ENCODE measurements at places on chromosomes 7 and 10.

- no peak for DNase-seq
Observed at GRCh38 chr7:132882714-132883428, 199.0 kb downstream of the CHCHD3 start.

DNA sequence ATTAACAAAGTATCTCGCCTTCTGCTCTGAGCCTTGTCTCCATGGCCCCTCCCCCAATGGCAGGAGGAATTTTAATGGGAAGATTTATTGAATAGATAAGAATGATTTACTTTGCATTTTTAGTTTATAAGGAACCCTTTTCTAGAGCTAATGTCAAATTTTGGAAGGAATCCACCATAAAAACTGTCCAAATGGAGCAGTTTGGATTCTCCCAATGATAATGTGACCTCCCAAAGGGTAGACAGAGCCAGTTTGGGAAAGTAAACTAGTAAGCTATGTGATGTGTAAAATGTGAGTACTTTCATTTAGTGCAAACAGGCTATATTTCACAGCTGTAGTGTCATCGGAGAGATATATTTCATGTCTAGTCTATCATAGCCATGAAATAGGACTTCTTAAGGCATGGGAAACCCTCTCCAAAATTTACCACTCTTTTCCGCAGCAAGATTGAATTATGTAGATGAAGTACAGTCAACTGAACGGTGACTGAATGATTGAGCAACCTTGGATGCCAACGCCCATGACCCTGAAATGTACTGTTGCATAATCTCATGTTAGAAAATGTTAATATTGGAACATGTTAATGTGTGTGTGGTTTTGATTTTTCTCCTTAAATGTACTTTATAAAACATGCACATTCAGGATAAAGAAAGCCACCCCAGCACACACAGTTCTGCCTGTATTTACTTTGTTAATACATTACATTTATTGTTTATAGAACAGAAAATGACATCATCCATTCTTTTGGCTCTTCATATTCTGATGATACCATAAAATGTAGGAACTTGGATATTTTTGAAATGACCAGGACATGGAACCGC lies 140.6 kb downstream of the NRP1 start:
- DNase-seq = no peak

- no peak for DNase-seq
Observed at GRCh38 chr10:3201796-3202195, 29.2 kb upstream of the PITRM1 start.

DNA sequence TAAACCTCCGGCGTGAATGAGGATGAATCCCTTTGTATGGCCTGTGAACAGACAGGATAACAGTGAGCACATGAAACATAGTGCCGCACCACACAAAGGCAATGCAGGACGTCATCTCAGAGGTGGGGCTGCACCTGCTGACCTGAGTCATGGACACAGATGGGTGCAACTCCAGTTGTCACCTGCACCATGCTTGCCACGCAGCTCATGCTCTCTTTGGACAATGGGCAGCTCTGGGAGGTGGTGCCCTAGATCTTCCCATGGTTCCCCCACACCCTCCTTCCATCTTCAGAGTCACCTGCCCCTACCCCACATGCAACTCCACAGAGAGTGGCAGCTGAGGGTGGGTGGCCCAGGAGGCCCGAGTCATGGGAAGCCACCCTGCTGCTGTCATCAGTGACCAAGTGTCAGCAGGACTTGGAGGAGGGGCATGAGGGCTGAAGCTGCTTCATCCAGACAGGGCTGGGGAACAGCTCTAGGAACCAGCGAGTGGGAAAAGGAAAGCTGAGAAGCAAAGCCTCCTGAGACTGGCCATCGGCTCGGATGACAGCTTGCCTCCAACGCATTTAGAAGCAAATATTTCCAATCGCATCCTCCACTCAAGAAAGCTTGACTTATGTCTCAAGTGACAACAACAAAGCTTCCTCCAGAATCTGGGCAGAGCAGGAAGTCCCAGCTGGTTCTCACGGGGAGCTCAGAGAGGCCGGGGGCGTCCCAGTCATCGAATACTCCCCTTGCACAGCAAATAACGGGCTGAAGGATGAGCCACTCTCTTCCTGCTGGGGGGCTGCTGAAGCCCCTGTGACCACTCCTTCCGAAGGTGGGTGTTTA lies 27.1 kb downstream of the VIPR2 start:
- no peak for DNase-seq

DNA sequence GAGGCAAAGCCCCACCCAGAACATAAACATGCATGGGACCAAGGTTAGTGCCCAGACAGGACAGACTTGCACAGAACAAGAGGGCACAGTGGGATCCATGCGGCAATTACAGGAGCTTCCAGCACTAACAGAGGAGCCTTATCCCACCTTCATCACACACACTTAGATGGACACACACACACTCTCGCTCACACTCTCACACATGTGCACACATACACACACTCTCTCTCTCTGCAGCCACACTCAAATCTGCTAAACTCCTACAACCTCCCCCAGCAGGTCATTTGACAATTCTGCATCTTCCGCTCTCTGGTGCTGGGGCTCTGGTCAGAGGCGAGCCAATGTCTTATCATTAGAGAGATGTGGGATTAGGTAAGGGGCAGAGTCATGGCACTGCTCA lies 120.5 kb downstream of the UBE2H start:
- DNase-seq = no peak

DNA sequence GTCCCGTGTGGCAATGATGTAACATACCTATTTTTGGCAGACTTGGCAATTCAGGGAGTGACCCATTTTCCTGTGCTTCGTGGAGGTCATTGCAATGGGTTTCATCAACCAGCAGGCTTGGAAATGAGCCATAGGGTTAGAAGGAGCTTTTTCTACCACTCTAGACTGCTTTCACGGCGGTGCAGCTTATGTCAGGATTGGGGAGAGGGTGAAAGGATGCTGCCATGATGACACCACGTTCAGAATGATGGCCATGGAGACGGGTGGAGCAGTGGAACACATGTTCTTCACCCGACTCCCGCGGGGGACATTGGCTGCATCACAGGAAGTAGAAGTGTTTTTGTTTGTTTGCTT lies 220.2 kb downstream of the EMX2 start:
- DNase-seq = peak; percentile 54

DNA sequence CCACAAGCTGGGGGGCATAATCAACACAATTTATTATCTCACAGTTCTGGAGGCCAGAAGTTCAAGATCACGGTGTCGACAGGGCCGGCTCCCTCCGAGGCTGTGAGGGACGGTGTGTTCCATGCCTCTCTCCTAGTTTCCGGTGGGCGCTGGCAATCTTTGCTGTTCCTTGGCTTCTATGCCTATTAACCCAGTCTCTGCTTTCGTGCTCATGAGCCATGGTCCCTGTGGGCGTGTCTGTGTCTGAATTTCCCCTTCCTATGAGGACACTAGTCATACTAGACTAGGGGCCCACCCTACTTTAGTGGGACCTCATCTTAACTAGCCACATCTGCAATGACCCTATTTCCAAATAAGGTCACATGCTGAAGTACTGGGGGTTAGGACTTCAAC lies 29.4 kb downstream of the HIPK2 start:
- no peak for DNase-seq

GRCh38 chr7:68146983-68147382 lies 1150.3 kb downstream of the TYW1 start:
- DNase-seq = no peak

DNA sequence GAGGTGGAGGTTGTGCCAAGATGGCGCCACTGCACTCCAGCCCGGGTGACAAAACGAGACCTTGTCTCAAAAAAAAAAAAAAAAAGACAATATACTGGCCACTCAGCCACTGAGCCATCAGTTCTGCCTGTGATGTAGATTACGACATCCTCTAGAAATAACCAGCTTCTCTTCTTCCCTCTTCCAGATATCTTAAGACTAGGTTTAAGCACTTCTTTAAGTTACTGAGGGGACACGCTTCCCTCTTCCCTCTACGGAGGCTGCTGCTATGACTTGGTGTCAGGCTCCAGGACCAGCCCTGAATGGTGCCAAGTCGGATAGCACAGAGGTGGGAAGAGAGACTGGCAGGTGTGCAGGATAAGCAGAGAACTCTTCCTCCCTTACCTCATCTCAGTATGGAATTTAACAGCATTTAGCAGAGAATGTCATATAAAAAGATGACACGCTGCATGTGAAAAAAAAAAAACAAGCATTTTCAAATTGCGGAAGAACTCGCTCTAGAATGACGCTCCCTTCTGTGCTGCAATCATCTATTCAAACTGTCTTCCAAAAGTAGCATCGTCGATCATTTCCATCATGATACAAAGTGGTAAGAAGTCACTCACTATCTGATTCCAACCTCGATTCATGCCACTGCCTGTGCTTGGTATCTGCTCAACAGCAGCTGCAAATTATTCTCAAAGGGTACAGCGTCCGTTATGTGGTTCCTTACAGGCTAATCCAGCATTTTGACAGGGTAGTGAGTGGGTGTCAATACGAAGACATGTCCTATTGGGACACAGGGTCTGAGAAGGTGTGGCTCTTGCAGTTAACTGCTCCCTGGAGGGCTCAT lies 13.8 kb downstream of the DAGLB start:
- DNase-seq = no peak

DNA sequence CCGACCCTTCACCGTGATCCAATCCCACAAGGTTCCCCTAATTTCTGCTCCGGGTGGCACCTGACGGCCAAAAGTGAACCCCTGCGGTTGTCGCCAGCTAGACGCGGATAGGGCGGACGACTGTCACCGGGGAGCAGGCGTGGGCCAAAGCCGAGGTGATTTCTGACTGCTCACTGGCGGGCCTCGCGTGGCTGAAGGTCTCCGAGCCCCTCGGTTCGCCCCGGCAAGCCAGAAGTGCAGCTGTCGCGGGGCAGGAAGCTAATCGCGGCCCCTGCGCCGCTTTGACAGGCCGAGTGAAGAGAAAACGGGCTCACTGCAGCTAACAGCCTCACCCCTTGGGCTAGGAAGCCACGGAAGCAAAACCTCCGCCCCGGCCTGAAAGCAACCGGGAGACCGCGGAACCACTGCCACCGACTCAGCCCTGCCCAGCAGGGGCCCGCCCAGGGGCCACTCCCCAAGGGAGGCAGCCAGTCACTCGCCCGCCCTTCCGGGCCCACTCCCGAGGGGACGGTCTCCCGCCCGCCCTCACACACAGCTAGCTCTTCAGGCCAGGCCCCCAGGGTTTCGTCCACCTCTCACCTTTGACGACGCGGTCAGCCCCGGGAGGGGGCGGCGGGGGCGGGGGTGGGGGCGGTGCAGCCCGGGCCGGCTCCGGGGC lies 469 bp downstream of the PPP3CB start:
- peak; percentile 47 for DNase-seq

DNA sequence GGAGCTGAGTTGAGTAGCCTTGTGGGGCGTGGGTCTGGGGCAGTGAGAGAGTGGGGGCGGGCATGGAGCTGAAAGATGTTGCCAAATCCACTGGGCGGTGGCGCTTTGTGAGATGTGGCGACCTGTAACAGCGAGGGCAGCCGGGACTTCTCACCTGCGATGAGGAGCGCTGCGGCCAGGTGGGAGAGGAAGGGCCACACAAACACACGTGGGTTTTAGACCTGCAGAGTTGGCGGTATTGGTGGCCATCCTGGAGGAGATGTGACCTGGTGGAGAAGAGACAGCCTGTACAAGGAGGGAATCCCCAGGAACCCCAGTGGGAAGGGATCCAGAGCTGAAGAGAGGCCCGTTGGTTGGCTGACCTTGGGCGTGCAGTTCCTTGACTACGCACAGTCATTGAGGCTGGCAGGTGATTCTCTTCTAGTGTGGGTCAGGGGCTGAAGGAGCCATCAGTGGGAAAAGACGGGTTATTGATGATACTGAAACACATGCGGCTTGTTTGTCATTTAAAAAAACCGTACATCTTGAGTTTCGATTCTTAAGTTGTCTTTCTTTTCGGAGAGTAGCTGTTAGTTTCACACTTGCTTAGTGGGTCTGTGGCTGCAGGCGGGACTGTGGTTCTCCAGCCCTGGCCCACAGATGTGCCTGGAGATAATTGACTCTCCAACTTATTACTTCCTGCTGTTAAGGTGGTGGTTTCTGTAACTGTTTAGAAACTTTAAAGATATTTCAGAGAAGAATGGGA lies 2.4 kb downstream of the CHST12 start:
- DNase-seq = no peak

DNA sequence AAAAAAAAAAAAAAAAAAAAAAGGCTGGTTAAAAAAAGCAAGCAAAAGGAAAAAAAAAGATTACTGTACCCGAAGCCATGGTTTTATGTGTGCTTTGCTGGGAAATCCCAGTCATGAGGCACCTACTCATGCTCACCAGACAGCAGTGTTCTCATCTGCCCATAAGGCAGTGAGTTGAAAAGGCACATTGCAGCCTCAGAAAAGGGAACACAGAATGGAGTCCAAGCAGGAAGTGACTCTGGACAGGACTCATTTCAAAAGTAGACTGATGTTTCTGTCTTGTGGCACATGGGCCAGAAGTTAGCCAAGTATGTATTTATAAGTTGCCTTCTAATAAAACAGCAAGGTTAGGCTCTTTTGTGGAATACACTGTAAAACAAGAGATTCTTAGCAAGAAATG lies 40.2 kb downstream of the PDSS1 start:
- no peak for DNase-seq

- no peak for DNase-seq
Observed at GRCh38 chr10:86392723-86393094, 26.1 kb upstream of the GRID1 start.

GRCh38 chr7:148790131-148790726 lies 91.5 kb downstream of the CUL1 start:
- no peak for DNase-seq

DNA sequence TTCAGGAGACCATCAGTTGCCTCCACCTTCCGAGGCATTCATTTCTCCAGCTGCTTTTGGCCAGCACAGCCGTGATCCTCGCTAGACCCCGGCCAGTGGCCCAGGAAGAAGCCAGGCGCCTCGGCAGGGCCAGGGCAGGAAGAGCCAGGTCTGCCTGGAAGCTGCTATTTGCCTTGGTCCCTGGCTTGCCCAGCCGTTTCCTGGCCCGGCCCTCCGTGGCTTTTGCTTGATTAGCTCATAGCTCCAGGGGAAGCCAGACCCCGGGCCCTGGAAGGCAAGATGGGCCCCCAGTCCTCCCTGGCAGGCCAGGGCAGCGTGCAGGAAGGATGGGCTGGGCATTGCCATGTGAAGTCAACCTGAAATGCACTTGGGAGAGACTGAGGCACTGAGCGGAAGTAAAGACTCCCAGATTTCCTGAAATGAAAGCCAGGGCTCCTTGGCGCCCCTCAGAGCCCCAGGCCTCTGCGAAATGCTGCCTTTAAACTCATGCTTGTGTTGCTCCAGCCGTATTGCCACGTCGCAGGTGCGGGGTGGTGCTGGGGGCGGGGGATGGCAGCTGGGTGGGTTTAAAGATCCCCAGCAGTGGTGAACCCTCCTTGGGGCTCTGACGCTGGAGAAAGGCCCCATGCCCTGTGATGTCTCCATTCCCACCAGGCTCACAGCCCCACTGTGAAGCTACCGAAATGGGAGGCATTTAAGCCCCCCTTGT lies 160.6 kb downstream of the GRK5 start:
- no peak for DNase-seq

DNA sequence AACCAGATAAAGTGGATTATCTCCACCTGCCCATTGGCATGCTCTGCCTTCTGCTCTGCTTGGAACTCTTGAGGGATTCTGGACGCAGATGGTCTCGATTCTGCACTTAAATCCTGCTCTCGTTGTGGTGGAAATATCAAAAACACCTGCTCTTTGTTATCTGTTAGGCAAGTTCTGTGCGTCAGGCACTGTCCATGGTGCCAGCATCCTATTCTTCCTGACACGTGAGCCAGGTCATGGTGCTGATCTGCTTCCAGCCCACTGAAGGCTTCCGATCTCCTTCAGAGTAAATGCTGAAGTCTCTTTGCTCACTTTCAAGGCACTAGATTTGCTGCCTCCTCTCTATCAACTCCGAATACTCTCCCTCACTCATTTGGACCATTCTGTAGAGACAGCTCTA lies 505.6 kb downstream of the HTR7 start:
- no peak for DNase-seq

GRCh38 chr10:767211-767610 lies 77.7 kb upstream of the DIP2C start:
- DNase-seq = no peak

GRCh38 chr10:19449860-19450259 lies 366.4 kb upstream of the PLXDC2 start:
- DNase-seq = no peak

Data from fibroblast of skin of left quadriceps (primary cell).